IMR-90 (cell line): ENCODE measurements at places on chromosomes 12 and 14. TPM values are rescaled to one million over a fixed set of nuclear protein-coding genes. Genes with fewer than 3 reads are reported as not detected.

Gene SLC6A13
- under 0.01 and 0.28 TPM in 2 replicates for total RNA-seq

GRCh38 chr12:49922349-49923034 is 18.8 kb upstream of the FAIM2 start:
- no peak for DNase-seq
- H3K4me3 ChIP-seq: no peak overlapping the region
- H3K4me1 ChIP-seq: no peaks in the 10 kb centered on the region
- no peaks in the 10 kb centered on the region for H3K36me3 ChIP-seq
- peaks cover 3% of the 10 kb centered on the region; the same call in 1 of the 2 replicates for H3K27me3 ChIP-seq

DNA sequence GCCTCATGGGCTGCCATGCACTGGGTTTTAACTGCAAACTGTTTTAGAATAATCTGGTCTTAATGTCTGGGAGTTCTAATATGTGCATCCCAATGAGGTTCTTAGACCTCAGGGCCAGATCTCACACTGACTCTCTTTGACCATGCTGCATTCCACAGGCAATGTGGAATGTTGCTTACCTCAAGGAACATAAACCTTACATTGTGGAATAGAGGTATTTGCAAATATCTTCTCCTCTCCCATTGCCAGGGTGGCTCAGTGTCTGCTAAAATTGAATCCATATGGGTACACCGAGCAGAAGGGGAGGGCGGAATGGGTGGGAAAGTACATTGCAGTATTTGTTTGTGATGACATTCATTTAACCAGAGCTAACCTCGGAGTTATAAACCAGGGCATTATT is 78.6 kb downstream of the CHST11 start:
- no peaks in the 10 kb centered on the region for H3K4me1 ChIP-seq
- DNase-seq: peak; percentile 11
- no peak overlapping the region for H3K4me3 ChIP-seq
- H3K36me3 ChIP-seq: no peaks in the 10 kb centered on the region

GRCh38 chr14:103514596-103515421 is 7.8 kb downstream of the CKB start:
- DNase-seq: no peak
- H3K4me3 ChIP-seq: no peak overlapping the region
- peaks cover 19% of the 10 kb centered on the region for H3K4me1 ChIP-seq
- peaks cover 16% of the 10 kb centered on the region for H3K36me3 ChIP-seq
- no peak overlapping the region for H3K27ac ChIP-seq

- peaks cover 10% of the 10 kb centered on the region for H3K4me1 ChIP-seq
- H3K36me3 ChIP-seq: no peaks in the 10 kb centered on the region
- H3K4me3 ChIP-seq: no peak overlapping the region
- no peaks in the 10 kb centered on the region for H3K27me3 ChIP-seq
- no peak overlapping the region for H3K27ac ChIP-seq
Observed at GRCh38 chr14:99791476-99792209, 1.6 kb upstream of the EML1 start.

DNA sequence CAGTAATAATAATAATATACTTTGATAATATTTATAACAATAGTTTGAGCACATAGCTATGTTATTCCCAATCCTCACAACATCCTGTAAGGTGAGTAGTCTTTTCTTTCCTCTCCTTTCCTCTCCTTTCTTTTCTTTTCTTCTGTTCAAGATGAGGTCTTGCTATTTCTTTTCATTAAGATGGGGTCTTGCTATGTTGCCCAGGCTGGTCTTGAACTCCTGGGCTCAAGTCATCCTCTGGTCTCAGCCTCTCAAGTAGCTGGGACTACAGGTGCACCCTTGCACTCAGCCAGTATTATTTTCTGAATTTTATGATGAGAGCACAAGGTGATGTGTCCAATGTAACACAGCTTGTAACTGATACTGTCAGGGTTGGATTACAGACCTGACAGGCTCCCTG is 134.6 kb downstream of the OTOGL start:
- no peaks in the 10 kb centered on the region for H3K4me1 ChIP-seq
- no peak overlapping the region for H3K27ac ChIP-seq
- no peaks in the 10 kb centered on the region for H3K27me3 ChIP-seq
- no peak for DNase-seq
- H3K4me3 ChIP-seq: no peak overlapping the region

DNA sequence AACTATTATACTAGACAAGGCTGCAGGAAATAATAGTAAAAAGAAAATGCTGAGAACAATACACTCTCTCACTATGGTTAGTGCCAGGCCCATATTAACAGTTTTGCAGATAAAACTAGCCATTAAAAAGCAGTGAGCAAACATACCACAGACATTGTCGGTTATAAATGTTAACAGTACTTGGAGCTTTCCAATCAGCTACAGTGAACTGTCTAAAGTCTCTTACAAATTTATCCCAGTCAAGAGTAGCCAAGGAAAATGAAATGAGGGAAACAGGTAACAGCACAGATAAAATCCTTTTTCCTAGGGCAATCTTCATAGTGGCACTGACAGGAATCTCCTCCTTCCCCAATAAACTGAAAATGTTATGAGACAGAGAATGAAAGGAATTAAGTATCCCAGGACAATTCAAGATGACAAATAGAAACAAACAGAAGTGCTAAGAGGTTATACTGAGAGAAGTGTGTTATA is 30.8 kb downstream of the PAWR start:
- no peaks in the 10 kb centered on the region for H3K36me3 ChIP-seq
- no peak for DNase-seq
- no peak overlapping the region for H3K4me3 ChIP-seq

Gene TCL1A
- not detected in 2 replicates for total RNA-seq

DNA sequence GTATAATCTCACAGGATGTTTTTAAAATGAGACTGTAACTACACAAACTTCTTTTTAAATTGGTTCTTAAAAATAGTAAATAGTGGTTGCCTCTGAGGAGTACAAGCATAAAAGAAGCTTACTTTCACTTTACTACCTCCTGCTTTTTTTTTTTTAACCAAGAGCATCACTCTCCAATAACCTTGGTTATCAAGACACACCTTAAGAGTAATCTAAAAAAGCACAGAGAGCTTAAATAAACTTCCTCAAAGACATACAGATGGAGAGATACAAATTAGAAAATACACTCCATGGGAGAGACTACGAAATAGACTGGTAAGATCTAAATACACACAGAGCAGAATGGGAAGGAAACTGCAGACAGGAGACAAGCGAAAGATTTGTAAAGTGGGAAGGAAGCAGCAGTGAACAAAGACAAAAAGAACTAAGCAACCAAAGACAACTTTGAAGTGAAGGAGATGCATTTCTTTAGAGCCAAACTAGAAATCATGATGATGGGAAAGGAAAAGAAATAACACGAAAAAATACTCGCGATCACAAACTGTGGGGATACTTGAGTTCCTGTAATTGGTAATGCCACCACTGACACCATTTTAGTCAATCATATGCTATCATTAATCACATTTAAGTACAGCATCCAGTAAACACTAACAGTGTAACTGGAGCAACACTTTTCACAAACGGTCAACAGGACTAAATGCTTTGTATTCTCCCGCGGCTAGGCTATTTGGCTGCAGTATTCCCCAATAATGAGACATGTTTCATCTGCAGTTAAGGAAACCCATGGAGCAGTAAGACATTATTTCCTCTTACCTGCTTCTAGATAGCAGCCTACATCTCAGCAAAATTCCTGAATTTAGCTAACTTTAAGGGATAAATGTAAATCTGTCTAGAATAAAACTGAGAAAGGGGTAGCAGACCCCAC is 8.2 kb downstream of the SINHCAF start:
- H3K27ac ChIP-seq: no peak overlapping the region; the same call in 1 of the 2 replicates
- H3K4me1 ChIP-seq: peaks cover 4% of the 10 kb centered on the region
- no peaks in the 10 kb centered on the region for H3K27me3 ChIP-seq
- no peak for DNase-seq

DNA sequence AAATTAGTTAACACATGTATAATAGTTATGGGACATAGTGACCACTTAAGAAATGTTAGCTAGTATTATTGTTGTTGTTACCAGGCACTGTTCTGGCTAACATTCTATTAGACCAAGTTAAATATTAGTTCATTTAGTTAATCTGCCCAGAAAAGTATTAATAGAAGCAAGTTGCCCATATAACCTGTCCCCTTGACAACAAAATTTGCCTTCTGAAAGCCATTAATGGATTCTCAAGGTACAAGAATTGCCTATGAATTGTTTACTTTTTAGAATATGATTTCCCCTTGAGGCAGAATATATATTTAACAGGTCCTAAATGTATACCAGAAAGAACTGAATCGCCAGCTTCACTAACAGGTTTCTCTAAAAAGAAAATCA is 167.3 kb upstream of the TMCC3 start:
- peaks cover 2% of the 10 kb centered on the region for H3K27me3 ChIP-seq
- no peak for DNase-seq
- no peaks in the 10 kb centered on the region for H3K36me3 ChIP-seq
- H3K4me1 ChIP-seq: no peaks in the 10 kb centered on the region

DNA sequence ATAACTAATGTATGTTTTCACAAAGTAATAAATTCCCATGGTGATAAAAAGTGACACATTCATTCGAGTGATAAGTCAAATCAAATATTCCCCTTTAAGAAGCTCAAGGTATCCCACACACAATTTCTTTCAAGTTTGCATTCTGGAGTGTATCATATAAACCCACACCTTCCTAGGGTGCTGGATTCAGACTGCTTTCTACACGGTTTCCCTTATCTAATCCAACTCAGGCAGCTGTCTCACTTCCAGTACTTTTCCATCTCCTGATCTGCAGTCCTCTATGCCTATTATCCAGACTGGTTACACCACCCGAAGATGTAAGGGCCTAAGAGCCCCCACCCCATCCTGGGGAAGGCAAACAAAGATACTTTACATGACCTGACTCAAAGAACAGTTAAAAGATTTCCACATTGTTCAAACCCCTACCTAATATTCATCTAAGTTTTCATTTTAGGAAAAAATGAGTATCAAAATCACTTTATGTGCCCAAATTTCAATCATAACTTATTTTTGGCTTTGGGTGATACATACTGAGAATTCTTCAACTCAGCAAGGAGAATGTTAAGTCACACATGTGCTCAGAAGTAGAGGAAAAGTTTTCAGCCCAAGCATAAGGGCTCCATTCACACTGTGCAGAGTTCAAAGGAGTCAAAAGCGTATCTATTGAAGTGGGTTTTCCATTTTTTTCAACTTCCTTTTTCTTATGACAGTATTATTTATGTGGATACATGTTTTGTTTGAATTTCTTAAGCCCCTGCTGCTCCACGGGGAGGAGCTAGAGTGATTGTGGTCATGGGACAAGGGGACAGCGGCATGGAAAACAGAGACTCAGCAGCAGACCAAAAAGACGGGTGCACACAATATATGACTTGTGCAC is 41.8 kb downstream of the CORO1C start:
- peaks cover 37% of the 10 kb centered on the region for H3K4me1 ChIP-seq
- peaks cover 7% of the 10 kb centered on the region for H3K36me3 ChIP-seq
- H3K27ac ChIP-seq: peak overlapping the region; percentile 96
- H3K4me3 ChIP-seq: no peak overlapping the region
- peak; percentile 55 for DNase-seq

Gene PTPRO
- total RNA-seq: under 0.01 and 0.18 TPM in 2 replicates

DNA sequence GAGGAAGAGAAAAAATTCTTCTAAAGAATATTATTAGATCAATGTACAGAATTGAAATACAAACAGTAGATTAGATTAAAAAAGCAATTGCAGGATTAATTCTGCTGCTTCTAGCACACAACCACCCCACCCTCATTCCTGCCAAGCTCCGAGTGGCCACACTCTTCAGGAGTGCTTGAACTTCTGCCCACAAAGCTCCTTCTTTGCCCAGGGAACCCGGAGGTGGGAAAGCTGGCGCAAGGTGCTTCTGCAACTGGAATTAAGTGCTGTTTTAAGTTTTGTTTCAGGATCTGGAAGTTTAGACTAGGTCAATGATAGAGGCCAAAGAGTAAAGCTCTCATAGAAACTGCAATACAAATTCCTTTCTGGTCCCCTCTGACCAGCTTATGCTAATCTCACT is 94.1 kb upstream of the BMP4 start:
- H3K4me3 ChIP-seq: no peak overlapping the region
- H3K27me3 ChIP-seq: peaks cover 5% of the 10 kb centered on the region
- H3K27ac ChIP-seq: no peak overlapping the region
- no peak for DNase-seq

Gene CLEC4D
- total RNA-seq: not detected in 2 replicates

Gene ACVRL1
- 5.8 and 7.5 TPM in 2 replicates for total RNA-seq

DNA sequence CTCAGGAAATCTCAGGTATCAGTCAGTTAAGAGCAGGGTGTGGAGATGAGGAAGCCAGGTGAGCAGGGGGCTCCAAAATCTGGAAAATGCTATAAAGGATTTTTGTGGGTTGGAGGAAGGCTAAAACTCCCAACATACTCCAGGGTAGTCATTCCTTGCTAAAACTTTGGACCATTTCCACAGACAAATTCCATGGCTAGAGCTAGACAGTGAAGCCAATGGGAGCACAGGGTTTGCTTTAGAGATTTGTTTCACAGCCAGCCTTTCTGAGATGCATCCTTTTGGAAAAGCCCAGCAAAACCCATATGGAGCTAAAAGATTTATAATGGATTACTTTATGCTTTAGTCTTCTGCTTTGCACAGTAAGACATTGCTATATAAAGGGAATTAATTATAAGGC is 146.5 kb downstream of the SAMD4A start:
- 0 out of 2 replicates have a peak, but pooled peaks cover 3% of the 10 kb centered on the region for H3K36me3 ChIP-seq
- peak overlapping the region; percentile 65; the same call in 1 of the 2 replicates for H3K27ac ChIP-seq
- peak; percentile 65 for DNase-seq
- H3K27me3 ChIP-seq: no peaks in the 10 kb centered on the region
- peaks cover 25% of the 10 kb centered on the region for H3K4me1 ChIP-seq
- H3K4me3 ChIP-seq: no peak overlapping the region

Gene RAPGEF3
- total RNA-seq: 0.83 and 1.3 TPM in 2 replicates

- H3K27me3 ChIP-seq: peaks cover 2% of the 10 kb centered on the region; the same call in 1 of the 2 replicates
- no peak for DNase-seq
- no peak overlapping the region for H3K27ac ChIP-seq
- no peaks in the 10 kb centered on the region for H3K36me3 ChIP-seq
Observed at GRCh38 chr12:46103559-46104383, 113.4 kb upstream of the SCAF11 start.

Gene IGFBP6
- total RNA-seq: 124 and 140 TPM in 2 replicates

GRCh38 chr12:2832550-2833127 is 2.2 kb downstream of the NRIP2 start:
- H3K36me3 ChIP-seq: peaks cover 9% of the 10 kb centered on the region
- no peak overlapping the region for H3K27ac ChIP-seq

- no peaks in the 10 kb centered on the region for H3K36me3 ChIP-seq
- no peak overlapping the region for H3K27ac ChIP-seq
- no peak overlapping the region for H3K4me3 ChIP-seq
- no peak for DNase-seq
Observed at GRCh38 chr14:95537298-95538089, 2.6 kb downstream of the GLRX5 start.

DNA sequence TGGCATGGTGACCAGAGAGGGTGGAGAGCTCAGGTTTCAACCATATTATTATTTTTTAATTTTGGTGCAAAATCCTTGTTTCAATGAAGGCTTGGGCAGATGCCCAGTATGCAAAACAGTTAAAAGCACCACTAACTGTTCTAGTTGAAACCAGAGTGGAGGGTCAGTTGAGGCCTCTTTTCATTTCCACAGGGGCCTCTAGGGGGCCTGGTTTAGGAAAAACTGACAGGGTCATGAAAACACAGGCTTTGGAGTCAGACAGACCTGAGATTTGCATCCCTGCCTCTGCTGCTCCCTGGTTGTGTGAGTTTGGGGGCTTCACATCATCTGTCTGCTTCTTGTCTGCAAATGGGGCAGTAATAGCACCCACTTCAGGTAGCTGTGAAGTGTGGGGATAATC is 3.3 kb upstream of the RPH3A start:
- no peak overlapping the region for H3K4me3 ChIP-seq
- no peaks in the 10 kb centered on the region for H3K27me3 ChIP-seq
- no peak overlapping the region for H3K27ac ChIP-seq
- no peak for DNase-seq
- H3K4me1 ChIP-seq: no peaks in the 10 kb centered on the region

GRCh38 chr14:99951085-99951484 is 114.1 kb upstream of the EVL start:
- no peaks in the 10 kb centered on the region for H3K4me1 ChIP-seq
- no peak for DNase-seq
- H3K36me3 ChIP-seq: no peaks in the 10 kb centered on the region
- peaks cover 9% of the 10 kb centered on the region; the same call in 1 of the 2 replicates for H3K27me3 ChIP-seq
- H3K4me3 ChIP-seq: no peak overlapping the region
- H3K27ac ChIP-seq: no peak overlapping the region
